ENCODE measurements at places on chromosomes 11 and 22.

- DNase-seq = peak; percentile 16
Measured at GRCh38 chr11:77474684-77475060, 778 bp upstream of the PAK1 start.

DNA sequence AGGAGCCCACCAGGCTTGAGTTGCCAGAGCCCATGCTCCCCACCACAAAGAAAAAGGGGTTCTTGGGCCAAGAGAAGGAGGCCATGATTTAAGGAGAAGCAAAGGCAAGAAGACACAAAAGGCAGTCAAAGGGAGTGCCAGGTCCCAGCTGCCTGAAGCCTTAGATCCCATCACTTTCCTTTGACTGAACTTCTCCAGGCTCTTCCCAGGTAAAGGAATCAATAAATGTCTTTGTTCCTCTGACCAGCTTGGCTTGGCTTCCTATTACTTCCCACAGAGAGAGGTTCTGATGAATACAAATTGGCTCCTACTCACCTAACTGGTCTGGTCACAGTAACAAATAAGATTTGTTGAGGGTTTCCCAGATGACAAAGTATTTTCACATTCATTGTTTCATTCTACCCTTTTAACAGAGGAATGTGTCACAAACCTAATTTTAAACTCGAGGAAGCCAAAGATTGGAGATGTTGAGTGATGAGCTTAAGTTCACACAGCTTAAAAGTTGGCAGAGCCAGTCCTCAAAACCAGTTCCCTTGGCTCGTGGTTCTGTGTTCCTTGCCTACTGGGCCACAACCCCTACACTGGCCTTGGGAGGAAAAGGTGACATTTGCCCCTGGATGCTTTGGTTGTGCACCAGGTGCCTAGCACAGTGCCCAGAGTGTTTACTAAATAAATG, 96.4 kb upstream of the SESN3 start:
- no peak for DNase-seq

DNA sequence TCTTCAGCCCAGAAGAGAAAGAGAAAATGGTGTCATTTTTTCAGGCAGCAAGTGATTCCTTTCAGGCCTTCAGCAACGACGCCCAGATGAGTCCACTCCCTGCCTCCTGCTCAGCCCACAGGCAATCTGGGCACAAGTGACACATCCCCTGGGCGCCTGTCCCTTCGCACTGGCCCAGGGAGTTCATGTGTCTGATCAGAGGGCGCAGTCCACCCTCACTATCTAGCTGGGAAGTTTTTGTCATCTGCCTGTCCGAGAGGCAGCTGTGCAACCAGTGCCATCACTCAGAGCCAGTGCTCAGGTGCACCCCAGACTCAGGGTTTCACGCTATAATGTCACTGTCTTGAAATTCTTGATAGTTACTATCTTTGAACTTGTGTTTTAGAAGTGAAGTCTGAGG, 1.4 kb upstream of the KCNQ1OT1 start:
- peak; percentile 30 for DNase-seq

DNA sequence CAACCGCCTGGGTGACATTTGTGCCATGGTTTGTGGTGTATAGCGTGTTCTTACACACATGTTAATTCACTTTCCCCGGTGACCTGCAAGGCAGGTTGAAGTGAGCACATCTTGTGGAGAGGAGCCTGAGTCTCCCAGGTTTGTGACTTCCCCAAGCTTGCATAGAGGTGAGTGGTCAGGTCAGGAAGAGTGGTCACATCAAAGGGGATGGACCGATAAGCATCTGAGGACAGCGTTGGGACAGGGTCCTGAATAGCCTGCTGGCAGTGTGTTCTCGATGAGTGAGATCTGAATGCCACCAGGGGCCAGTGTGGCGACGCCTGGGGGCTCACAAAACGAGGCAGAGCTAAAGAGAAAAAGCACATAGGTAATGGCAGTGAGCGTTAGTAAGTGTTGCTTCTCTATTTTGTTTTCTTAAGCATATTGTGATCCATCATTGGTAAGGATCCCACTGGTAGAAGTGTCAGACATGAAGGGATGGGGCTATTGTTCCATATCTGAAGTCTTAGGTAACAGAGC, 154.6 kb downstream of the GRIK4 start:
- DNase-seq = peak; percentile 13

- DNase-seq = no peak
Measured at GRCh38 chr11:110159476-110159875, 66.3 kb downstream of the ZC3H12C start.

GRCh38 chr11:45653277-45653676, 12.1 kb downstream of the CHST1 start:
- no peak for DNase-seq
